ENCODE measurements at places on chromosomes 1 and 21.

DNA sequence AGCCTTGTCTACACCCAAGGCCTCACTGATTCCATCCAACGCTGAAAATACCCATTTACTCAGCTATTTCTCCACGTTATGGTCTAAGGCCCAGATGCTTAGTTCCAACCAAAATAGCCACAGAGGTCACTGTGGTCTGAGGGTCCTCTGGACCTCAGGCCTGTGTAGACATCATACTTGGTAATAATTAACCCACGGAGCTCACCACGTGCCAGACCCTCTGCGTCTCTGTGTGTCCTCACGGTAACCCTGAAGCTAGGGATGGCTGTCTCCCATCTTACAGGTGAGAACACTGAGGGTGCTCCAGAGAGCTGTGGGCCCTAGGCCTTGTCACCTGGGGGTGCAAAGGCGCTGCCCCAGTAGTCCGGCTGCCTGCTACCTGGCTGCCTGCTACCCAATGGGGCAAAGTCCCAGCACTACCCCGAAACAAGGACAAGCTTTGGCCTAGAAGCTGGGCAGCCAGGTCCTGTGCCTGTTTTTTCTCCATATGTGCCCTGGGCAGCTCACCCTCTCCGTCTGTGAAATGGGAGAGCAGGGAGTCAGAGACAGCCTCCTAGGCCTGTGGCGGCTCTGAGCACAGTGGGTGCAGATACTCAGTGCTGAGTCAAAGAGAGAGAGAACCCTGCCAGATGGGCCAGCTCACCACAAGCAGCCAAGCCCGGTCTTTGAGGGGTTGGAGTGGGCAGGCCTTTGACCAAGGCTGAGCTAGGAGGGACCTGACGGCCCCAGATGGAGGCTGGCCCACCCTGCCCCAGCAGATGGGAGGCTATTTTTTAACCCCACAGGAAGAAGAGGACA lies 17.0 kb upstream of the RUNX3 start:
- DNase-seq = no peak

DNA sequence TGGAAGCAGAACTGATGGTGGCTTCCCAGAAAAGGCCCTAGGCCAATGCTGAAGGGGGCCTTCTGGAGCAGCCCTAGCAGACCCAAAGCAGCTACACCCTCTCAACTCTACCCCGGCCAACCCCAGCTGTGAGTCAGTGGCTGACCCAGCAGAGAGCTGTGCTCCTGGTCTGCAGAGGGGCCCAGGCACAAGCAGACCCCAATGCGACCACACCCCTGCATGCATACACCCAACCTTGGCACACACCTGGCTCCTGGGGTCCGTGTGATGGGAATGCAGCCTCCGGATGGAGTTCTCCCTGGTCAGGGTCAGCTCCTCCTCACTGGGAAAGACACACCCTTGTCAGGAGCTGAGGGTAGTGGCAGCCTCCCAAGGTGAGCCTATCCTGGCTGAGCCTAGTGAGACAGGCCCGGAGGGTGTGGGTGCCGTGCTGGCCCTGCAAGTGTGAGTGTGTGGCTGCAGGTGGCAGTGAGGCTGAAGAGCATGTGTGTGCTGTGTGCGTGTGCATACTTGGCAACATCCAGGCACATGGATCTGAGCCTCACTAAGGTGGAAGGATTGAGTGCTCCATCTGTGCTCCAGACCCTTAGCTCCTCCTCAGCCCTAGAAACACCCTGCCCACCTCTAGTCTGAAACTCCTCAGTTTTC lies 3.9 kb upstream of the ARHGAP30 start:
- no peak for DNase-seq

- DNase-seq = no peak
Observed at GRCh38 chr1:196180847-196181593, 427.2 kb downstream of the KCNT2 start.

DNA sequence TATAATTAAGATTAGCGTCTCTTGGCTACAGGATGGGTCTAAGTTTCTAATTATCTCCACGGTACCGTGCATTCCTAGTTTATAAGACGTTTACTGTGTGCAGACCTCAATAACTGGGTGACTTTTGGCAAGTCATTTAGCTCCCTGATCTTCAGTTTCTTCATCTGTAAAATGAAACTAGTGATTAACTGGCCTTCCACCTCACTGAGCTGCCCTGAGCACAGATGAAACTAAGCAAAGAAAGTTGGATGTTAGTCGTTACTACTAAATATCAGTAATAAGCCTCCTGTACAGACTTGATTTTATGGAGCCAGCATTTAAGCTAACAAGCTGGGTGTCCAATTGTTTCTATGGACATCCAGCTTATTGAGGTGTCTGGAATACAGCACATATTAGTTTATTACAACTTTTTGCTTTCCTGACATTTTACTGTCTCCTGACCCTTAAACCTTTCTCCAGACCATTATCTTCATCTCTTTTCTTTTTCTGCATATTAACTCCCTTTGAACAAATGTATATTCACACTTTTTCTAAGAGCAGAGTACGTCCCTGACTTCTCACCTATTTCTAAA lies 1.1 kb downstream of the CR2 start:
- DNase-seq = no peak

DNA sequence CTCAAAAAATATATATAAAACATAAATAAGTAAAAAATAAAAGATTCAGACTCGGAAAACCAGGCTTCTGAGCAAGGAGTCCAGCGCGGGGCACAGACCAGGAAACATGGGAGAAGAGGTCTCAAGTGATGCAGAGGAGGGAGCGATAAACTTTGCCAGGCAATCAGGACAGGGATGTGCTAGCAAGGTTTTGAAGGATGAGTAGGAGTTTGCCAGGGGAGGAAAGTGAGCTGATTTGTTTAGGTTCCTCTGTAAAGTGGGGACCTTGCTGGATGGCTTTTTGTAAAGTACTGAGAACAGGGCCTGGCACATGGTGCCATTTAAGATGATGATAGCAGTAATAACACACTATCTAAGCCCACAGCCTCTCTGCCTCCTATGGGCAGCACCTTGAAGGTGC lies 86.1 kb downstream of the SPSB1 start:
- DNase-seq = no peak

GRCh38 chr1:229535230-229535629 lies 23.3 kb downstream of the ABCB10 start:
- DNase-seq = peak; percentile 46

DNA sequence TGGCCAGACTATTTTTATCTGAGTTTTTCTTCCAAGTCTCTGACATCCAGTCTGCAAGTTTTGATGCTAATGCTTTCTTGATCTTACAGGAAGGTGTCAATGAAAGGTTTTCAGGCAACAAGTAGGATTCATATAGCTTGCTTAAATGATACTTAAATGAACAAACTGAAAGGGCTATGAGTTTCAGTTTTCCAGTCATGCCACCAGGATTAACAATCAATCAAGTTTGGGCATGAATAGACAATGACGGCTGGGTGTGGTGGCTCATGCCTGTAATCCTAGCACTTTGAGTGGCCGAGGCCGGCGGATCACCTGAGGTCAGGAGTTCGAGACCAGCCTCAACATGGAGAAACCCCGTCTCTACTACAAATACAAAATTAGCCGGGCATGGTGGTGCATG lies 34.3 kb upstream of the SLC16A1 start:
- no peak for DNase-seq

DNA sequence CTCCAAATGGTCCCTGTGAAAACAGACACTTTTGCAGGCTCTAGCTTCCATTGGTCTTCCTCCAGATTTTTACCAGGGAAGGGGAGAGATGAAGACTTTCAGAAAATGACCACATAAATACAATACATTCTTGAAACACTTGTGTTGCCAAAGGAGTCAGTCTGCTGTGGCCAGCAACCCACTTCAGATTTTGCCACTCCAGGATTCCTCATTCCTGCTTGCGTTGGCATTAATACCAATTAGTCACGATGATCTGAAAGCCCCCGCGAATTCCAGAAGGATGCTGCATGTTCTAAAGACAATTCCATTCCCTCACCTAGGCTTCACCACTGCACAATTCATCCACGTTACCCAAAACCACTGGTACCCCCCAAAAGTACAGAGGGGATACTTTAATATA lies 7.9 kb upstream of the BACE2 start:
- no peak for DNase-seq

DNA sequence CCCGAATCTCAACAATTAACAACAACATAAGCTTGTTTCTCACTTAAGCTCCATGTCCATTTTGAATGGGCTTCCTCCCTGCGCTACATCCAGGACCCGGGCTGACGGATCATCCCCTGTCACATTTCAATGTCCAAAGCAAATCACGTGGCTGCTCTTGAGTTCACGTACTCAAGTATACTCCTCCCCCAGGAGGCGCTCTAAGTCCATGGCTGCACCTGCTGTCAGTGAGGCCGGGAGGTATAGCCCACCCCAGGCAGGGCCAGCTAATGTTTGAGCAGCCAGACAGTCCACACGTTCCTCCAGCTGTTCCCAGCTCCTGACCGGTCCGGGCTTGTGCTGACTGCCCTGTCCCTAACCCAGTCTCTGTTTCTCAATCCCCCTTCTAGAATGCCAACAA lies 220.8 kb downstream of the SLC35F3 start:
- DNase-seq = no peak

DNA sequence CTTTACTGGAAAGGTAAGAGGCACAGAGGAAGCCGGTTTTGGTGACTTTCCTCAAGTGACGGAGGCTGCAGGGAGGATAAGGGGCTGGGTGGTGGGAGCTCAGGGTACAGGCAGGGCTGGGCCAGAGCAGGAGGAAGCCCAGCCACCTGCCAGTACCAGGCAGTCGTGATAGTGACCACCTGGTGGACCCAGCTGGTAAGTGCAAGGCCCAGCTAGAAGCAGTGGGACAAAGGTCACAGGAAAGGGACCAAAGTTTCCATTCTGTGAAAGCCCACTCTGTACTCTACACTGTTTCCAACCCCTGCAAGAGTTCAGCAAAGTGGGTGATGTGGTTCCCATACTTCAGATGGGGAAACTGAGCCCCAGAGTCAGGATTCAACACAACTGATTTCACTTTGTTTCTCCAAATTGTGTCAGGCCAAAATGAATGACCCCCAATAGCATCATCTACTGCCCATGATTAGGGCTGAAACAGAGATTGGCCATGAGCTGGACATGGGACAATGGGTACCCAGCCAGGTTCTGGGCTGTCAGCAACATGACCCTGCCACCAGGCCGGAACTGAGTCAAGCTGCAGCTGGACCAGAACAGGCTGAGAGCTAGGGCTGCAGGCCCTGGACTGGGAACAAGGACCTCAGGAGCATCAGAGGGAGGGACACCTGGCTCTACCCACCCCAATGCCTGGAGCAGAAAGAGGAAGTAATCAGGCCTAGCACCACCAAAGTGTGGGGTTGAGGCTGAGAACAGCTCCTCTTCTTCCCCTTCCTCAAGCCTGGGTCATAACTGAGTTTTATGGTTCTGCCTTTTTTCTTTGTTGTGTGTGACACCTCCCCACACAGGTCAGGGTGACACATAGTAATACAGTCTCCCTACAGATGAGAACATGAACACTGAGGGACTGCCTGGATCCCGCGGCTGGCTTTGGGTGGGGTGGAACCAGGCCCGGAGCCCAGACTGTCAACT lies 50.2 kb downstream of the KCNN3 start:
- DNase-seq = no peak

- no peak for DNase-seq
Observed at GRCh38 chr1:230249695-230250480, 176.2 kb downstream of the PGBD5 start.

- no peak for DNase-seq
Observed at GRCh38 chr1:50595874-50596273, 172.6 kb upstream of the DMRTA2 start.

- DNase-seq = no peak
Observed at GRCh38 chr1:86233403-86233802, 76.8 kb upstream of the COL24A1 start.

DNA sequence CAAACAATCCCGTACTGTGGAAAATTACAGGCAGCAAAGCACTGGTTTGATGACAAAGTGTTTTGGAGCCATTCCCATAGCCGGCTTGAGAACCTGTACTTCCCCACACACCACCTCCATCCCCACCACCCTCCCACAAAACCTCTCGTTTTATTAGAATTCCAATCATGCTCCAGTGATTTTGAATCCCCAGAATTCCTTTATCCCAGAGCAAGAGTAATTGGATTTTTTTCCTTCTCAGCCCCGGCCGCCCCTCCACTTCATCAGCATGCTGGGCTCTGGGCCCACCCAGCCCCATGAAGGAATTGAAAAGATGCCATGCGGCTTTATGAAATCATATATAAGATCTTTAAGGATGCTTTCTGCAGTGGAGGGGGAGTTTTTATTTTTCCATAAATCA lies 136.6 kb downstream of the OMA1 start:
- no peak for DNase-seq

- no peak for DNase-seq
Observed at GRCh38 chr21:34533938-34534337, 21.9 kb upstream of the KCNE1 start.

GRCh38 chr1:5716126-5716525 lies 276.1 kb downstream of the NPHP4 start:
- DNase-seq = no peak

DNA sequence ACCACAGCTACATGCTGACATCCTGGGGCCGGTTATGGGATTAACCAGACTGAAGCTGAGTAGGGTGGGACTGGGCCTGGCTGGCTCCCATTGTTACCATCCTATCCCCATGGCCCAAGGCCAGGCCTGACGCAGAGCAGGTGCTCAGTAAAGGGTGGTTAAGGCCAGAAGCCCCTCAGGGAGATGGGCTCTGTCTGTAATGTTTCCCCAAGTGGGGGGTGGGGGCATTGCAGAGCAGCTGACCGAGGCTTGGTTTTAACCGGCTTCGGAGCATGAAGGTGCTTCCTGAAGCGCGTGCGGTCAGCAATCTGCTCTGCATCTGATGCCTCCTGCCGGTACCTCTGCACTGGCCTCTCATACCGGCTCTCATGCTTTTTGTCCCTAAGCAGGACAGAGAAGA lies 83.4 kb upstream of the ACTL8 start:
- no peak for DNase-seq

DNA sequence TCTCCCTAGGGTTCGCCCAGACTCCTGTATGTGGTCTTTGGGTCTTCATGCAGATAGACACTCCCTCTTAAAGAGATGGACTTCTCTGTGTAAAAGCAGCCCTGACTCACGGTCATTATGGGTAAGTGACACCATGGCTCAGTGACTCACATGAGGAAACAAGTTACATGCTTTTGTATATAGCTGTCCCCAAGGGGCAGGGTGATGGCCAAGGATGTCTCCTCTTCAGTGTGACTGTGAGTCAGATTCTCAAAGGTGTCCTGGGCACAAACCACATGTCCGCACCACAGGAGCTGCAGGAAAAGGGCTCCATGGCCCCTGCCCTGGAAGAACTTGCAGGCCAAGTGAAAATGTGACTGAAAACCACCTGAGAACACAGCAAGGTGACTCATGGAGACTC lies 380.4 kb downstream of the NPHP4 start:
- DNase-seq = no peak

- no peak for DNase-seq
Observed at GRCh38 chr1:247500865-247501264, 35.4 kb downstream of the OR2C3 start.

DNA sequence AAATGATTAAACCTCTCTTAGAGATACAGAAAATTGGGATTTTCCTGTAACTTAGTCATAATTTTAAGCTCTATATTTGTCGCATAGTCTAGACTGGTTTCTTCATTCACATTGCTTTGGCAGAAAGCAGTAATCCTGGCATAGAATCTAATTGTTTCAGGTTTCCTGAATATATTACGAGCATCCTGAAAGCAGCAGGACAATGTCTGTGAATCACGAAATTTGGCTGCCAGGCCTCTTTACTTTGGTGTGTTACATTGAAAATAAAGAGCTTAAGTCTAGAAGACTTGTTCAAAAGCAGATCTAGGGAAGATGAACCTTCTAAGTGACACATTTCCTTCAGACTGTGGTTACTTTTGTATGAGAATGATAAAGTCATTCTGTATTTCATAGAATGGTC lies 72.2 kb downstream of the TDRD5 start:
- no peak for DNase-seq

Data from putamen (tissue), 1 donor.